GM12891 (cell line): ENCODE measurements at places on chromosomes 4 and X.

DNA sequence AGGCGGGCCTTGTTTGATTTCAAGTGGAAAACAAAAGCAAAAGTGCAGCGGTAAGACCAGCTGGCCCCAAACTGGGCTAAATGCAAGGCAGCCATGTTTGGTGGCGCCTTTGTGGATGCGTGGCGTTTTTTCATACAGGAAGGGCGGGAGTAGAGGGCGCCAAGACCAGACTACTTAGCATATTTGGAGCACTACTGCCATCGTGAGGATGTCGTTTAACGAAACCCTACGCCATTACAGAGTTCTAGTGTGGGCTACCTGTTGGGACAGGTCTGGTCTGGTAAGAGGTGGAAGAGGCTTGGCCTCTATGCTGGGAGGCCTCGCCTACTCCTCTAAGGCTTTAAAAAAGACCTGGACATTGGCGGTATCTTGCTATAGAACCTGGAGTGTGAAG lies 230.7 kb upstream of the STK26 start:
- DNase-seq: no peak

GRCh38 chrX:55841962-55842752 lies 124.6 kb downstream of the RRAGB start:
- no peak for DNase-seq

DNA sequence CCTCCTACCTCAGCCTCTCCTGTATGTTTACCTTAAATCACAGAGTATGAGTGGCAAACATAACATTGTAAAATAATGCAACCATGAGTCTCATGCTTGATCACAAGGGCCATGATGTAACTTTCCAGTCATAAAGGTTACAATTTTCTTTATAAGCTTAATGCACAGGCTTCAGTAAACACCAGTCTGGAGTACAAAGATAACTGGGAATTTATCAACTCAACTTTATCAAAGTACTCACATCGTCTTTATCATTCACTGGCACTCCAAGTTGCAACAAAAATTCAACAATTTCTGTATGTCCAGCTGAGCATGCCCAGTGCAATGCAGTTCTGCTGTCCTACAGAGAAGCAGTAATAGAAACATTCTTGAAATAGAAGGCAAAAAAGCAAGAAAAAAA lies 2.8 kb downstream of the PSMD10 start:
- no peak for DNase-seq

GRCh38 chrX:85109235-85109634 lies 105.6 kb downstream of the APOOL start:
- DNase-seq: peak; percentile 2

DNA sequence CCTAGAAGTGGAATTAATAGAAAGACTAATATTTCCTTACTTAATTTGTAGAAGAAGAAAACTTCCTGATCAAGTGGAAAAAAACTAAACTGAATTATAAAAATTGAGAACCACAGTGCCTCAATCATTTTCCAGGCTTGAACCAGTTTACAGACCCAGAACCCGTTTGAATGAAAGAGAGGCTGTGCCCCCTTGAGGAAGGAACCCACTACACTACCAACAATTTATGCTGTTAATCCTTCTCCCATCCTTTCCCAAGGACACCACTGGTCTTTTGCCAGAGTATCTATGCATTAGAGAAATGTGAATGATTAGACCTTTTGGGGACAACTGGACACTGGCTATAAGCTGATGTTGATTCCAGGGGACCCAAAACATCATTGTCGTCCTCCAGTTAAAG lies 842.6 kb downstream of the TECRL start:
- DNase-seq: no peak

DNA sequence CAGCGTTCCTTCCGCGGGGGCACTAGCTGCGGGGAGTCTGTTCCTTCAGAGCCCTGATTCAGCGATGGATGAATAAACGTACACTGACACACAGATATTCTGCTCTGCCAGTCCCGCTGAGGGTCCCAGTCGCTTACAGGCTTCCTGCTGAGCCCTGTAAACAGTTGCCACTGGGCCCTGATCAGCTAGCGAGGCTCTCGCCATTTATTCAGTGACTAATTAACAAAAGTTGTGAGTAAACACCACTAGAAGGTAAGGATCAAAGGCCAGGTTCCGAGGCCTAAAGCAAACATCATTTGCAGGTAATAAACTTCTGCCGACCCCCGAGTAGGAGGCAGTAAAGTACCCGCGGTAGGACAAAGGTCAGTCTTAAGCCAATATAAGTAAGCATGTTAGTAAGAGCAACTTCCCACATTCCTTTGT lies 442.6 kb upstream of the GALNT7 start:
- DNase-seq: no peak

DNA sequence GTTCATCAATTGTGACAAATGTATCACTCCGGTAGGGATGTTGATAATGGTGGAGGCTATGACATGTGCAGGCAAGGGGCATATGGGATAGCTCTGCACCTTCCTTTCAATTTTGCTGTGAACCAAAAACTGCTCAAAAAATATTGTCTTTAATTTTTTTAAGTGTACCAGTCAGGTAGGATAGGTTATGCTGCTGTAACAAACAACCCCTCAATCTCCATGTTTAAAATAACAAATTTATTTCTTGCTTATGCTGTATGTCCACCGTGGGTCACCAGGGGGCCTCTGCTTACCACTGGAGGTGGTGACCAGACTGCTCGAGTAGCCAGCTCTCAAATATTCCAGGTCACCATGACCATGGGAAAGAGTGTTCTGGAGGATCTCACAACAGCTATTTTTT lies 23.4 kb upstream of the MSX1 start:
- DNase-seq: no peak

- DNase-seq: no peak
These were observed 68.8 kb upstream of the BLTP1 start for GRCh38 chr4:122083351-122083750.

DNA sequence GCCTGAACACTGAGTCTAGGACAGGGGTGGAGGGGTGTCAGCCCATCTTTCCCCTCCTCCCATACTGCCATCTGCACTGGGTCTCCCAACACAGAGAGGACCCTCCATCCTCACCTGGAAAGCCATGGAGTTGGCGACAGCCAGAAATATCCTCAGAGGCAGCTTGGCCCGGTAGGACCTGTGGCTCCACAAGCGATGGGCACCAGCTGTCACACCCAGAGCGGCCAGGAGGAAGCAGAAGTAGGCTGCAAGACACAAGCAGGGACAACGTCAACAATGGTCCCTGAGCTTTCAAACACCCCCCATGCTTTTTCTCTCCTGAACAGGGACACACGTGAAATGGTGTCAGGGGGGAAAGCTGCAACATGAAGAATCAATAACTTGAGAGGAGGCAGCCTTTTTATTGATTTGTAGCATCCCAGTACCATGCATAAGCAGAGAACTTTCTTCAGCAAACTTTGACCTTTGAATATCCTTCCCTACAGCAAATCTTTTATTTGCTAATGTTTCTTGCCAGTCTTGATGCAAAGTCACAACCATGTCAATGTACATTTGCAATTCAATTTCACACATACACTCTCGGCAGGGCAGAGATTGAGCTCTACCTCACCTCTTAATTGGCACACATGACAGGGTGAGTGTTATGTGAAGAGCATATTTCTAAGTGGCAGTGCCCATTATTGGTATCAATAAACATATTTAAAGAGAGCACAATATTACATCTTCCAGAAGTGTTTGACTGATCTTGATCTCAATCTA lies 93.2 kb downstream of the SCD5 start:
- DNase-seq: no peak

- DNase-seq: no peak
These were observed 265.1 kb upstream of the FAM241A start for GRCh38 chr4:111880116-111880515.

GRCh38 chr4:24912252-24913118 lies at the start of gene CCDC149:
TSS of gene CCDC149 (minus strand) at chr4:24913042. CDS start at chr4:24912864, 178 bp downstream.
- peak; percentile 44 for DNase-seq

DNA sequence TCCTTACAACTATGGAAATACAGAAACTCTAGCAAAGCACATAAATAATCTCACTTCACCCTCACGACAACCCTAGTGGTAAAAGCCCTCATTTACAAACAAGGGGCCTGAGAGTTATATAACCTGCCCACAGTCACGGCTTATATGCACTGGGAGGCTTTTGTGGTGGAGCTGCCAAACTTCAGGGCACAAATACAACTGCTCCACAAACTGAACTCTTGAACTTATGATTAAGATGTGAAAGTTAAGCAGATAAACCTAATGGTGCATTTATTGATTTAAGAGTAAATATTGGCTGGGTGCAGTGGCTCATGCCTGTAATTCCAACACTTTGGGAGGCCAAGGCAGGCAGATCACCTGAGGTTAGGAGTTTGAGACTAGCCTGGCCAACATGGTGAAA lies 19.0 kb downstream of the SLC2A9 start:
- no peak for DNase-seq

- no peak for DNase-seq
These were observed 10.0 kb downstream of the SAT1 start for GRCh38 chrX:23792861-23793553.

GRCh38 chr4:76011018-76011670 lies 3.8 kb upstream of the CXCL9 start:
- DNase-seq: no peak

DNA sequence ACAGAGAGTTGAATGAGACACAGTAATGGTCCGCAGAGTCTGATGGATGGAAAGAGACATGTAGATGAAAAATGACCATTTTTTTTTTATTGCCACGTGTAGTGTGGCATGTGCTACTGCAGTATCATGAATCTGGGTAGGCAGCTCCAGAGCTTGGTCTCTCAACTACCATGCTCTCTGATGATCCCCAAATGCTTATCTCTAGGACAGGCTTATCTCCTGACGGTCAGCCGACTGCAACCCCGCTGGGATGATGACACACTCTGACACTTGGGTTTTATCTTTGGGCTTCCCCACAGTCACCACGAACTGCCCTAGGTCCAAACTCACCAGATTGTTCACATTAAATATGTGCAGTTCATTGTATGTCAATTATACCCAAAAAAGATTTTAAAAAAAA lies 239.7 kb downstream of the QDPR start:
- no peak for DNase-seq

DNA sequence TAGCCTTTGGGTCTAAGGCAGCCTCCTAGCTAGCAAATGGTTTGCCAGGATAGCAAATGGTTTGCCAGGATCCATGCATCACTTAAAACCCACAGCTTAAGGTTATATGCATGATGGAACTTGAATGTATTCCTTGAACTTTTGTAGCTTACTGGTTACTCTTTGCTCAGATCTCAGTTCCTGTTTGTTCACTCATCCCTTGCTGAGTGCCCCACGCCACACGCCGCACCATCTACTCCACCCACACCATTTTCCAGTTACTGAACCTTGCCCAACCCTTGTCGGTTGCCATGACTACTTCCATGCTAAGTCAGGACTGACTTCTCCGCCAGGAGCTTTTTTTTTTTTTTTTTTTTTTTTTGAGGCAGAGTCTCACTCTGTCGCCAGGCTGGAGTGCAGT lies 29.5 kb upstream of the XIAP start:
- peak; percentile 20 for DNase-seq

GRCh38 chr4:73816814-73817213 lies 19.7 kb upstream of the CXCL6 start:
- DNase-seq: no peak

- DNase-seq: no peak
These were observed 62.5 kb downstream of the RGS12 start for GRCh38 chr4:3355266-3355748.

DNA sequence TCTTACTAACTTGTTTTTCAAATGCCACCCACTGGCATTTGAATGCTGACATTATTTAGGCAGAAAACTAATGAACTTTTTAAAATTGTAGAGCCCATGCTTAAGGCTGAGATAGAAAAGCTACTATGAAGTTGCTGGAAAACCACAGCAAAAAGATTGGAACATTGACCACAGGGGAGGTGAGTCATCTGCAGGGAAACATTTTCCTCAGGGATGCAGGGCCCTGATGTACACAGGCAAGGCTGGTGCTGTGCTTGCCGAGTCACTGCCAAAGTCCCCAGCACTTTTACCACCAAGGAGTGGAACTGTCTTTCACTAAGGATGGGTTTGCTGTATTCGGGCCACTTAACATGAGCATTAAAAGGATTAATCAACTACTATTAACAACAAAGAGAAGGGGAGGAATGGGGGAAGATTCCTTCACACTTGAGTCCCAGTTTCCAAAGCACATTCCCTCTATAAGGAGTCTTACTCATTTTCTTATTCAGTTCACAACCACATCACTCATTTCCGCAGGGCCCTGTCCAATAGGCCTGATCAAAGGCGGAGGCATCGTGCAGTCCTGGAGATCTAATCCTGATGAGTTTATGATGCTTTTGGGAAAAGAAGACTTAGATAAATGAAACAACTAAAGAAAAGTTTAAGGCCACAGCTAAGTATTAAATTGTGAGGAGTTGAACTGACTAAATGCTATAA lies 202.9 kb upstream of the NPY2R start:
- DNase-seq: no peak

- DNase-seq: no peak
These were observed 1499.4 kb upstream of the PCDH7 start for GRCh38 chr4:29220761-29221160.

- DNase-seq: no peak
These were observed 1167.2 kb upstream of the PABPC4L start for GRCh38 chr4:135368831-135369230.

DNA sequence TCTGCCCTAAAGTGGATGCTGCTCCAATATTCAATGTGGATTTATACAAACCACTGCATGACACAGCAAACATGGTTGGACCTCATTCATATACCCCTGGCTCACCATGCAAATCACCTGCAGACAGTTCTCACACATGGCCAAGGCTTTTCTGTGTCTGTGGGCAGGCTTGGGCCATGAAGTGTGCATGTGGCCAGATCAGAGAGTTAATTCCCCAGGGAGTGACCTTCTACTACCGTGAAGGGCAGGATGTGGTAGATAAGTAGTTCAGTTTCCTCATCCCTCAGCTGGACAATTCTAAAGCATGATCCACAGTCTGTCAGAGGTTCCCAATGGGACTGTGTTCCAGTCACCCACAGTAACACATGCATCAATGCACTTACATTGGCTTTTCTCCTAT lies 24.6 kb upstream of the BCLAF3 start:
- DNase-seq: no peak

GRCh38 chr4:170425521-170426143 lies 335.9 kb upstream of the AADAT start:
- no peak for DNase-seq

GRCh38 chr4:185017964-185018772 lies at the start of gene HELT:
TSS of gene HELT (plus strand) at chr4:185018490. CDS start at chr4:185018929, 439 bp downstream.
- no peak for DNase-seq

GRCh38 chr4:170198747-170199146 lies 109.0 kb upstream of the AADAT start:
- DNase-seq: no peak
